IgD-negative memory B cell (primary cell): ENCODE measurements at places on chromosomes 11 and 22. TPM values are rescaled to one million over a fixed set of nuclear protein-coding genes. Genes with fewer than 3 reads are reported as not detected.

GPR83 gene
- 0.20 TPM for polyA plus RNA-seq

DTX4 gene
- 4.5 TPM for polyA plus RNA-seq

GRAMD1B gene
- polyA plus RNA-seq: not detected

CCDC89 gene
- not detected for polyA plus RNA-seq

PEX16 gene
- 73.5 TPM for polyA plus RNA-seq

OR8G5 gene
- not detected for polyA plus RNA-seq

TRIM49 gene
- polyA plus RNA-seq: not detected

RTN4R gene
- polyA plus RNA-seq: not detected

SNX19 gene
- polyA plus RNA-seq: 25.1 TPM

KRTAP5-10 gene
- not detected for polyA plus RNA-seq

OSM gene
- polyA plus RNA-seq: 0.79 TPM

PANX3 gene
- not detected for polyA plus RNA-seq

EFCAB6 gene
- not detected for polyA plus RNA-seq

P2RY2 gene
- 0.13 TPM for polyA plus RNA-seq

EPS8L2 gene
- 17.3 TPM for polyA plus RNA-seq

RIMBP3C gene
- 0.29 TPM for polyA plus RNA-seq

RAG1 gene
- polyA plus RNA-seq: 0.06 TPM

KCTD14 gene
- polyA plus RNA-seq: 0.30 TPM

SMC1B gene
- not detected for polyA plus RNA-seq

MRGPRE gene
- polyA plus RNA-seq: not detected

TPBGL gene
- polyA plus RNA-seq: not detected

MS4A15 gene
- polyA plus RNA-seq: not detected

OR51B5 gene
- not detected for polyA plus RNA-seq

PARVG gene
- 120 TPM for polyA plus RNA-seq

KRTAP5-11 gene
- not detected for polyA plus RNA-seq

OR5B21 gene
- not detected for polyA plus RNA-seq

CAPRIN1 gene
- 63.5 TPM for polyA plus RNA-seq

PTPRCAP gene
- polyA plus RNA-seq: 1,093 TPM

MMP20 gene
- polyA plus RNA-seq: not detected

SERPINH1 gene
- polyA plus RNA-seq: 1.8 TPM

RAPSN gene
- polyA plus RNA-seq: 0.15 TPM

TSGA10IP gene
- polyA plus RNA-seq: not detected

CCND1 gene
- polyA plus RNA-seq: 9.6 TPM

MRGPRF gene
- polyA plus RNA-seq: not detected

FIBIN gene
- polyA plus RNA-seq: not detected

NLRX1 gene
- 5.6 TPM for polyA plus RNA-seq

FGF3 gene
- polyA plus RNA-seq: not detected

RGL4 gene
- polyA plus RNA-seq: 3.7 TPM

CCDC87 gene
- polyA plus RNA-seq: not detected

DNAJB7 gene
- polyA plus RNA-seq: 0.09 TPM
